ENCODE measurements at places on chromosomes 1 and 21.

DNA sequence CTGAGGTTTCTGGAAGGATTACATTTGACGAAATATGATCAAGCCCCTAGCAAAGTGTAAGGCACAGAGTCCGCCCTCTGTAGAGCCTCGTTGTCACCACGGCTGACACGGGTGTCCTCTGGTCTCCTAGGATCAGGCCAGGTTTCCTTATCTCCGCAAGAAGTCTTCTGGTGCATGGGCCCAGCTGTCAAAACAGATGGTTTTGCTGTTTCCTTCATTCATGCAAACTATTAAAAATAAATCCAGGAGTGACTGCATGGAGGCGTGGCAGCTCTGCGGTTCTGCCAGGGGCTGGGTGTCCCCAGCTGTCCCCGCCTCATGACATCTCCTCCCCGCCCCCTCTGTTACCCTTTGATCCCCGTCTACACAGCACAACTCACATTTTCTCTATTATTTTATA lies 209.0 kb downstream of the DYRK1A start:
- no peak for DNase-seq

DNA sequence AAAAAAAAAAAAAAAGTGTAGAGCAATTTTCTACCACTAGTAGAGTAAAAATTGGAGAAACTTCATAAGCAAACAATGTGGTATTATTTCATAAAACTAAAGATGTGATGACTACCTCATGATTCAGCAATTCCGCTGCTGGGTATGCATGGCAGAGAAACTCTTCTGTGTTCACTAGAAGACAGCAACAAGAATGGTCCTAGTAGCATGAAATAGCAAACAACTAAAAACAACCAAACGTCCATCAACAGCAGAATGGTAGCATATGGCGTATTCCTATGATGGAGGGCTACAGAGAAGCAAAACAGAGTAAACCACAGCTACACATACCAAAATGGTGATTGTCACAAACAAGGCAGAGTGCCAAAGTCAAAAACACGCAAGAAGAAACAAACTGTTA lies 18.9 kb downstream of the HTR1D start:
- no peak for DNase-seq

GRCh38 chr1:37353871-37354270 lies 120.5 kb upstream of the ZC3H12A start:
- no peak for DNase-seq

GRCh38 chr1:106447466-106447865 lies 609.0 kb upstream of the PRMT6 start:
- DNase-seq, result no peak

GRCh38 chr21:45006536-45007095 lies 66.8 kb downstream of the SLX9 start:
- DNase-seq, result no peak

- DNase-seq, result no peak
Measured at GRCh38 chr1:118077331-118078045, 107.5 kb downstream of the SPAG17 start.

DNA sequence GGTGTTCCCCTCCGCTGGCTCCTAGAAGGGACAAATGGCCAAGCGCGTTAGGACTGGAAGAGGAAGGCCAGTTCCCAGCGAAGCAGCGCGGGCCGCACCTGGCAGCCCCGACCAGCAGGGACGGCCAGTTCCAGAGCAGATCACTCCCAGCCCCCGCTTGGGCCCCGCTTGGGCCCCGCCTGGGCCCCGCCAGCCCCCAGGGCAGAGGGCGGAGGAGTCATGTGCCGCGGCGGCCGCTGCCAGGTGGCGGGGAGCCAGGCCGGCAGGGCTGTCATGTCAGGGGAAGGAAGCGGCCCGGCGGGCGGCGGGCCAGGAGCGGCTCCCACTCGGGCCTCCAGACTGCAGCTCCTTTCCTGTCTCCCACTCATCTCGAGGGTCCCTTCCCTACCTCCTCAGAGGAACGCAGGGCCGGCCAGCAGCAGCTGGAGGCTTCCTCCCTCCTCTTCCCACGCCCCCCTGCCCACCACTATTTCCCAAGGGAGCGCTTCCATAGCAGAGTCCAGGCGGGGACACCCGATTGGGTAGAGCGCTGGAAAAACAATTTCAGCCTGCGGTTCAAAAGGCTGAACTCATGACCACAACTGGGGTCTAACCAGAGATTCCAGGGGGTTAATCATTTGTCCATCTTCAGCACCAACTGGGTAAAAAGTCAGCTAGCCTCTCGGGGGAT lies 16.5 kb downstream of the ZNF697 start:
- no peak for DNase-seq

DNA sequence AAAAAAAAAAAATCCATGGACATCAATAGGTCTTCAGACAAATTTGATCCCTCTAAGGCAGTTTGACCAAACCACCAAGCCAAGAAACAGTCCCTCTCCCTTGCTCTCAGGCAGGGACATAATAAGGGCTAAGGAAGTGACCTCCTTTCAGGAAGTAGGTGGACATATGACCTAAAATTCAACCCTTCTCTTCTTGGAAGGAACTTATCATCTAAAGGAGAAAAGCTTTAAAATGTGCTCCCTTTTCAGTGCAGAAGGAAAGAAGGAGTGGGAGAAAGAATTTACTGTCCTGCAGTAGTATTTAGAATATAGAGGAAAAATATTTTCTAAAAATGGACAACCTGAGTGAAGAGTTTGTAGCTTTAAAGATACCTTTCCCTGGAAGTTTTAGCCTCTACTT lies 118.1 kb downstream of the DTL start:
- DNase-seq, result no peak

DNA sequence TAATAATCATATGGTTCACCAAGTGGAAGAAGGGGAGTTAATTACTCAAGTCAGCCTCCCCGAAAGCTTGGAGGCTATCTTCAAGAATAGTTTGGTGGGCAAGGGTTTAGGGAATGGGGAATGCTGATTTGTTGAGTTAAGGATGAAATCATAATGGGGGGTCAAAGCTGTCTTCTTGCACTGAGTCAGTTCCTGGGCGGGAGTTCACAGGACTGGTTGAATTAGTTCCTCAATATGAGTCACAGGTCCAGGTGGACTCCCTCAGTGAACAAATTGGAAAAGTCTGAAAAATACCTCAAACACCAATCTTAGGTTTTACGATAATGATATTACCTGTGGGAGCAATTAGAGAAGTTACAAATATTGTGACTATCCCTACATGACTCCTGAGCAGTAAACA lies 115.2 kb upstream of the COA6 start:
- DNase-seq, result no peak

GRCh38 chr1:11340233-11340632 lies 67.2 kb downstream of the UBIAD1 start:
- no peak for DNase-seq

DNA sequence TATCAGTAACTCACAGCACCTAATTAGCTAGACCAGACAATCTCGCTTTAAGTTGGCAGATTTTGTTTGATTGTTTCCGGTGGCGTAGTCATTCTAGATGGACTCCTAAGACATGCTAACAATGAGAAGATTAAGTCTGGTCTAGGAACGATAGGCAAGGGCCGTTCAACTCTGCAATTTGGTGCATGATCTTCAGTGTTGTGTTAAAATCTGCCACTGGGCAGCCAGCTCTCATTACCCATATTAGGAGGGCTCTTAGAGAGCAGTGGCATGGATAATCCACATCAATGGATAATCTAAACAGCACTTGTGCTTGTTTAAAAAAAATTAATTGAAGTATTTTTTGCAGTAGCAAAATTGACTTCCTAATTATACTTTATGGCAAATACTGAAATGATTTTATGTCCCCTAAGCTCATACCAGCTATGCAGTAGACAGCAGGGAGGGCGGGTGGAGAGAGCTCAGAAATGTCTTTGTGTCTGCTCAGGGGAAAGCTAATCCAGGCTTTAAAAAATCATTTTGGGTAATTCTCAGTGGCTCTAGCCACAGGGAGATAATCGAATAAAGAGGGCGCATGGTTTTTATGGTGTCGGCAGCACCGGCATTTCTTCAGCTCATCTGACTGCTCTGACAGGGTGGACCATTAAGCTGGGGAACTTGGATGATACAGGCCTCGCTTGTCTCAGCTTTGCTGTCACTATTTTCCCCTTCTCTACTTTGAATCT lies 48.5 kb upstream of the IKBKE start:
- no peak for DNase-seq

DNA sequence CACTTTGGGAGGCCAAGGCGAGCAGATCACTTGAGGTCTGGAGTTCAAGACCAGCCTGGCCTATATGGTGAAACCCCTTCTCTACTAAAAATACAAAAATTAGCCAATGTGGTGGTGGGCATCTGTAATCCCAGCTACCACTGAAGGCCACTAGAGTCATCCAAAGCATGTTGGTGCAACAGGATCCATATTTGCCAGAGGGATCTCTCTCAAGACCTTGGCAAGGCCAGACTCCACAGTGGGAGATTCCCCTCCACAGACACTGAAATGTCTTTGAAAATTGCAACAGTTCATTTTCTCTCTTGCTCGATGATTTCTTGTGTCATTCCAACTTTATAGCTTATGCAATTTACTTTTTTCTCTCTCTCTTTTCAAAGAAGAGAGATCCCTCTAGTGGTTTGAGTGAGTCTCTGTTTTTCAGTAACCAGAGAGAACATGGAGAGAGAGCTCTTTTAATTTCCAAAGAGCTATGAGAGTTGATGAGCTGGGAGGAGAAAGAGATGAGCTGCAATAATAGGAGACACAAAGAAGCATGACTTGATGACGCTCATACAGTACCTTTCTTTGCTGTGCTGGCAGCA lies 176.8 kb upstream of the USP25 start:
- DNase-seq, result no peak

DNA sequence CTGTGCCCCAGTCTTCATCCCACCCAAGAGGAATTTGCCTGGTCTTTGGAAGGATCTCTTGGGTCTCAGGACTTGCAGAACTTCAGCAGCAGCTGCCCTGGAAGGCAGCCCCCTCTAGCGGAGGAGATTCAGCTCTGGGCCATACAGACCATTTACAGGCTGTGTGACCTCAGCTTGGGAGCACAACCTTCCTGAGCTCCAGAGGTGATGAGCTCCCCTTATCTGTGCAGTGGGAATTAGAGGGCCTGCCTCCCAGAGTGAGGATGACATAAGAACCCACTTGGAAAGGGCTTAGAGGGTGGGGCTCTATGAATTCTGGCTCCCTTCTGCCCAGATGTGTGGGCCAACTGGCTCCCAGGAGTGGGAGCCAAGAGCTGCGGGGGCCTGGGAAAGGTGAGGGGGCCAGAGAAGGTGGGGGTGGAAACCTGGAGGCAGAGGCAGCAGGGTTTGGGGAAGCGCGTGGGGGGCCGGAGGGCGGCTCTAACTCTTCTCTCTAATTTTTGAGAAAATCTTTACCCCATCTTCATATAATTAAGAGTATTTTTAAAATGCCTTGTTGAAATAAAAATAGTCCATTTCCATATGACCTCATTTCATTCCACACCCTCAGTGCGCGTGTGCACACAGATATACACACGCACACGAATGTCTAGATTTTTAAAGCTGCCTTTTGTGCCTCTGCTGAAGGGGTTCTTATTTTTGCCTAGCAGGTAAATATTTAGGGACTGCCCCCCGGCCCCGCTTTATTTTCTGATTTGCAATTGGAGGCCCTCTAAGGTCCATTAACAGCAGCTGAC lies 21.5 kb downstream of the EPHB2 start:
- DNase-seq, result no peak

- no peak for DNase-seq
Measured at GRCh38 chr1:247440001-247440620, 17.8 kb downstream of the OR2B11 start.

GRCh38 chr1:42822800-42823392 lies 5.7 kb upstream of the SVBP start:
- no peak for DNase-seq

DNA sequence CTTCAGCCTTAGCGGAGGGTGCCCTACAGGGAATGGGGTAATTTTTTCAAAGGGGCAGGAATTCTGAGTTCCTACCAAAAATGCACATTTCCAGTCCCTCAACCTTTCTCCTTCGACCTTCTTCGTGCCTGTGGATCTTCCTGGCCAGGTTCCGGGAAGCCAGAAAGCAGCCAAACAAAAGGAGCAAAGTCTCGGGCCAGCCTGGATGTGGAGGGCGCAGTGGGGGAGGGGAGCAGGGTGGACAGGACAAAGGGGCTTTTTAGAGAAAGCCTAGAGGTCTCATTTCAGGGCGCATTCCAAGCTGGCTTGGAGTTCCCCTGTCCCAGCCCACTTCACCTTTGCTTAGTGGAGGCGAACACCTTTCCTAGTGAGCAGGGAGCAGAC lies 2.9 kb upstream of the INAVA start:
- DNase-seq, result no peak

DNA sequence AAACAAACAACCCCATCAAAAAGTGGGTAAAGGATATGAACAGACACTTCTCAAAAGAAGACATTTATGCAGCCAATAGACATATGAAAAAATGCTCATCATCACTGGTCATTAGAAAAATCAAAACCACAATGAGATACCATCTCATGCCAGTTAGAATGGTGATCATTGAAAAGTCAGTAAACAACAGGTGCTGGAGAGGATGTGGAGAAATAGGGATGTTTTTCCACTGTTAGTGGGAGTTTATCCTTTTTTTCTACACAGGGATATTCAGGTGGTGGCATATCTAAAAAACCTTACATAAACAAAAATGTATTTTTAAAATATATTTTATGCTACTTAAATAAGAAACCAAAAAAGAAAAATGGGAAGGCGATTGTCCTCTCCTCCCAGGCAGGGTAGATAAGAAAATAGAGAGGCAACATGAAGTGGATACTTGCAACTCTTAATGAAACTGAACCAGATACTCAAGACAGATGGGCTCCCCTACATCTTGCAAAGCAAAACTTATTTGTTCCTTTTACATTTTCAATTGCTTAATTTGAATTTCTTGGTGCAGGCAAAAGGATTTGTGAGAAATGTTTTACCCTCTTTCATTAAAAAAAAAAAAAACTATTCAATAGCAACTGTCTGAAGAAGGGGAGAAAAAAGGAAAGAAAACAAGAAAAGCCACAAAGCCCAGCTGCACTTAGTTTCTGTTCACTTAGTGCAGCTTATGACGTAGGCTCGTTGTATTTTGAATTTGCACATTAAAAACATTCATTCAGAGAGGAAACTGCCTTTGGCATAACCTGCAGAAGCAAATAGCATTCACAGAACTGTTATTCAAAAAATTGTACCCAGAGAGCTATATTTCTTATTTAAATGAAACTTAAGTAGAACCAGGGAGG lies 36.9 kb upstream of the RGS1 start:
- DNase-seq, result no peak

GRCh38 chr1:42348498-42348897 lies 13.5 kb upstream of the FOXJ3 start:
- DNase-seq, result no peak

DNA sequence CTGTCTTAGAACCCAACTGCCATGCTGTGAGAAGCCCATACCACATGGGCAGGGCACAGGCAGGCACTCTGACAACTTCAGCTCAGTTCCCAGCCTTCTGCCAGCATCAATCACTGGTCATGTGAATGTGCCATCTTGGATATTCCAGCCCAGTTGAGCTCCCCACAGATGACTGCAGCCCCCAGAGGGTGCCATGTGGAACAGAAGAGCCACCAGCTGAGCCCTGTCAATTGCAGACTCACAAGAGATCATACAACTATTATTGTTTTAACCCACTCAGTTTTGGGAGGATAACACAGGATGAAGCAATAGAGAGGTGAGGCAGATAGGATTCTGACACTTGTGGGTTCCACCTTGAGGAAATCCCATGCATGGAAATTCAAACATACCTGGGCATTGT lies 78.4 kb upstream of the ZBTB40 start:
- no peak for DNase-seq

Measured in activated CD4-positive, alpha-beta T cell treated with anti-CD3 and anti-CD28 coated beads for 1 hour (primary cell).